ENCODE measurements at places on chromosomes 2 and 18. TPM values are rescaled to one million over a fixed set of nuclear protein-coding genes. Genes with fewer than 3 reads are reported as not detected.

GRCh38 chr2:9078405-9078804, 74.9 kb upstream of the MBOAT2 start:
- DNase-seq, result no peak

DNA sequence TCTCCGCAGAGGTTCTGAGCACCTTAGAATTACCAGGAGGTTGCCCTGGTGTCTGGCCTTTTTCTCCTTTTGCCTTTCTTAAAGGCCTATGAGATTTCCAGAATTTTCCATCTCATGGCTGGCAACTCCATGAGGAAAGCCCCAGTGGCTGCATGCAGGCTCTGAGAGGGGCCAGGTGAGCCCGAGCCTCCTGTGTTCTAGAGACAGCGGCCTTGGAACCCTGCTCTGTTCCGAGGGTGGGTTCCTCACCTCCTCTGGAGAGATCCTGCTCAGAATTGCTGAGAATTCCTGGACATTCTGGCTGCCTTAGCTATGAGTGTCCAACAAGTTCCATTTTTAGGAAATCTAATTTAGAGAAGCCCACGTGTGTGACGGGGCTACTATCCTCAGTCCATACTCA, 35.7 kb upstream of the HPCAL1 start:
- DNase-seq, result no peak

- DNase-seq, result peak; percentile 24
Measured at GRCh38 chr18:79756143-79756500, 41.6 kb upstream of the KCNG2 start.

DNA sequence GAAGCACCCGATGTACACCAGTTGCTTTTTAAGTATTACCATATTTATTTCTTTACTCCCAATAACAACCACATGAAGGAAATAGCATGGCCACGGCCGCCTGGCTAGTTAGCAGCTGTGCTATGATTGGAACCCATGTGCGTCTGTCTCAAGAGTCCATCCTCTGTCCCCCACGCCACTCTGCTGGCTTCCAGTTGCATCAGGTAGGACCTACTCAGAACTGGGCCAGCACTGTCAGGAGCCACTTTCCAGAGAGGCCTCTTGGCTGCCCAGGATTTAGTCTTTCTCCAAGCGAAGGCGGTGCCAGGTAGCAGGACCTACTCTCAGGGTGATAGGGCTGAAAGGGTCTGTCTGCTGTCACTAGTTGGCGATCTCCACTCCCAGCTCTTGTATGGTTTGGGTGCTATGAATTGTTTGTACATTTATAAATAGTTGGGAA, 22.1 kb downstream of the ASB18 start:
- no peak for DNase-seq

DNA sequence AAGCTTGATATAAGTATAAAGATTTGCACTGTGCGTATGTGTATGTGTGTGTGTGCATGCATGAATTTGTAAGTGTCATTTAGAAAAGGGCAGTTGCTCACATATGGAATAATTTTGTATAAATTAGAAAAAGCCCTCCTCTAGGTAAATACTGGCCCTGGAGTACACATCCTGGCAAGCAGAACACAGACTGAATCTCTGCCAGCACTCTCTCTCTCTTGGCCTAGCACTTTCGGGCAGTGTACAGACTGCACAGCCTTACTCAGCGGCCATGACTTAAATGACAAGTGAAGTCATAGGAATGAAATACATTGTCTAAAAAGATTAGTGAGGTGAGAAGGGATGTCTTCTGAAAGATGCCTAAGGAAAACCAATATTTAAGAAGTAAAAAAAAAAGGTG, 214.1 kb downstream of the RDH14 start:
- DNase-seq, result no peak

DNA sequence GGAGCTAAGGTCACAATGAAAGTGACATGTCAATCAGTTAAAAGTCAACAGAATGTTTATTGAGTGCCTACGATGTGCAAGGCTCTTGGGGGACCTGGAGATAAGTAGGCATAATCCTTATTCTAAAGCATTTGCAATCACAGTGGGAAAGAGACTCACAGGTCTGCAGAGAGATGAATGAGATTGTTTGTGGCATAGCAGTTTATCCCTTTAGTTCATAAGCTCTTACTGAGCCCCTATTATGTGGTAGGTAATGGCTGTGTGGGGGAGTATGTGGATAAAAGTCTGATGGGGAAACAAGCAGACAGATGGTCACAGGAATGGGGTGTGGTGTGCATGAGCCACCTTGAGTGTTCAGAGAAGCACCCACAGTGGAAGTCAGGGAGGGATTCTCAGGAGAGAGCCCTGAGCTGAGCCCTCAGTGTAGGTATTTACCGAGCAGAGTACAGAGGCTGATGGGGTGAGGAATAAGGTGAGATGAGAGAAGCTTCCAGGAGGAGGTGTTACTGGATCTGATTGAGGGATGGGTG, 48.1 kb downstream of the EMILIN2 start:
- no peak for DNase-seq

- DNase-seq, result no peak
Measured at GRCh38 chr2:159853101-159853500, 55.1 kb upstream of the CD302 start.

DNA sequence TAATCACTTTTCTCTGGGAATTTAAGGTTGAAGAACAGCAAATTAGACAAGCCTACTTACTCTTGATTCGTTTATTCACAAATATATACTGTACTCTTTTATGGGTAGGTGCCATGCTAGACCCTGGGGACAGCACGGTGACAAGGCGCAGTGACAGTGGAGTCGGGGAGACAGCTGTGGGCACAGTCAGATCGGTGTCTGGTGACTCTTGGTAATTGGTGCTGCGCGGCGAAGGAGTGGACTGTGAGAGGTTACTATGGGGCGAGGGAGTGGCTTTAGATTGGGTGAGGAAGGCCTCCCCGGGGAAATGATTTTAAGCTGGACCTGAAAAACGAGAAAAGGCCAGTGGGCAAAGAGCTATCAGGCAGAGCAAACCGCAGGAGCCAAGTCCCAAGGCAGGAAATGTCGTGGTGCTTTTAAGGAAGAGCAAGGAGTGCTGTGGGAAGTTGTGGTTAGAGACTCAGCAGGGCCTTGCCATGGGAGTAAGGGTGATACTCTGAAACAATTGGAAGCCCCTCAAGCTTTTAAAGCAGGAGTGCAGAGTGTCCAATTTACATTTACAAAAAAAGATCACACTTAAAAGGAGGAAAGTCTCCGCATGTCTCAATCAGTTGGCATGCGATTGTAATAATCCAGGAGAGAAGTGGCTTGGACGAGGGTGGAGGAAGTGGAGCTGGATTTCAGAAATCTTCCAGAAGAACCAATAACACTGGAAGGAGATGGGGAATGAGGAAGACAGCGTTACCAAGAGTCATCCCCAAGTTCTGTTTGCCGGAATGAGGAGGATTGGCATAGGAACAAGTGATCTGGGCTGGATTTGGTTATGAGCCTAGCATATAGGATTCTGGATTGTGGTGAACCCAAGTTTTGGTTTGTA, 36.1 kb upstream of the TXNDC2 start:
- DNase-seq, result no peak

DNA sequence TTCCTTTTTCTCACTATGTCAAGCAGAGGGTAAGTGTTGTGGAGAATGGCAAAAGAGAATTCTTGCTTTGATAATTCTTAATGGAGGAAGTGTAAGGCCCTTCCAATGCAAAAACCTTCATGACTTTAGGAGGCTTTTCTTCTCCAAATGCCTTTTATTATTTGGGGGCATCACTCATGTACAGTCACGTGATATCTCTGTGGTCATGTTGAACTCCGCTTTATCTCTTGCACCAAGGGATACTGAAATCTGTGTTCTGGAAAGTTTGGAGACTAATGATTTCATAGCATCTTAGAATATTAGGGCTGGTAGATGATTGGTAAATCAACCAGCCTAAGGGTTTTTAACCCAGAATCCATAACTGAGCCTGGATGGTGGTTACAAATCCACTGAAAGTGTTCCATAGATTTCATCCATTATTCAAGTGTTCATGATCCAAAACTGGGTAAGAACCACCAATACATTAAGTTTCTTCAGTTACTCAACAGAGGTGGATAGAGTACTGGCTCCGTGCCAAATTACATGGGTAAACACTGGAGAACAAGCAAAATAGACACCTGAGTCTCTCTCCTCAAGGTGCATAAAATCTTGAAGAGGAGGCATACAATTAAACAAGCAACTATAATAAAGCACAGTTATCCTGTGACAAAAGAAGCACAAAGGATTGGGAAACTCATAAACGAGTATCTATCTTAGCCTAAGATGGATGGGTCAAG, 169.6 kb upstream of the EPHA4 start:
- no peak for DNase-seq

- DNase-seq, result no peak
Measured at GRCh38 chr2:71843391-71843850, 304.2 kb downstream of the CYP26B1 start.

GRCh38 chr18:57008001-57008686, 138.7 kb upstream of the BOD1L2 start:
- no peak for DNase-seq

DNA sequence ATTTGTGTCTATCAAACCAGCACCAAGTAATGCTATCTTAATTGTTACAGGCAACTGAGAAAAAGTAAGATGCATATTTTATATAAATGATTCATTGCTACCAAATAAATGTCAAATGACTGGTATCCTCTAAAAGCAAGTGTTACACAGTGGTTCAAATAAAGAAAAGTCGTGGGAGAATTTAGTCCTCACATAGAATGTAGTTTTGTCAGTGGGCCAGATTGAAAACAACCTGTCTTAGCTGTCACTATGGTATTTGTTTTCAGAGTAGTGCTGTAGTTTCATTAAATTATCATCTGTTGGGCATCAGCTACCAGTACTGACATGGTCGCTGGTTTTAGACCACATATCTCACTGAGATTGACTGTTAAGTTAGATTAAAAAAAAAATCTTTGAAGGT, 10.2 kb upstream of the EIF2AK3 start:
- no peak for DNase-seq

CPO gene
- total RNA-seq, result not detected

TMEM182 gene
- total RNA-seq, result 6.0 TPM

CRYGC gene
- total RNA-seq, result not detected

PFN4 gene
- total RNA-seq, result not detected
